K562 (cell line): ENCODE measurements at places on chromosomes 16 and 17.

GRCh38 chr17:50892101-50892776 lies 26.1 kb upstream of the TOB1 start:
- no peak for DNase-seq

GRCh38 chr17:28367641-28368305 lies 2.3 kb downstream of the VTN start:
- DNase-seq = no peak

- DNase-seq = no peak
These were observed 16.9 kb downstream of the EARS2 start for GRCh38 chr16:23539984-23540816.

GRCh38 chr16:57372372-57373116 lies at the start of gene CX3CL1:
Gene CX3CL1, plus strand, starts transcription at chr16:57372490. Its CDS starts 79 bp downstream, at chr16:57372569.
- no peak for DNase-seq

DNA sequence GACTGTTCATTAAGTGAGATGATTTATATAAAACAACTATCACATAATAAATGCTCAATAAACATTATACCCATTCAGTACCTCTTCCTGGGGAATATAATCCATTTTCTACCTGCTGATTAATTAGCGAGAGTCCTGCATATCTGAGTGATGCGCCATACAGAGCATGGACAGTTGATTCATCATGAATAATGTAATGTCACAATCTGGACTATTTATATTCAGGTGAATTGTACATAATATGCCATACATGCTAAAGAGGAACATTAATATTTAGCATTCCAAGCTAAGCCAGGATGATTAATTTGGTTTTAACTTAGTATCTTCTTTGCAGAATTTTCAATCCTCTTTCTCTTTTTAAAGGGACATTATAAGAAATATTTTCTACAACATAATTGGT lies 362.0 kb upstream of the XYLT1 start:
- DNase-seq = no peak

- peak; percentile 81 for DNase-seq
These were observed 33.8 kb downstream of the EPN2 start for GRCh38 chr17:19270704-19271611.

DNA sequence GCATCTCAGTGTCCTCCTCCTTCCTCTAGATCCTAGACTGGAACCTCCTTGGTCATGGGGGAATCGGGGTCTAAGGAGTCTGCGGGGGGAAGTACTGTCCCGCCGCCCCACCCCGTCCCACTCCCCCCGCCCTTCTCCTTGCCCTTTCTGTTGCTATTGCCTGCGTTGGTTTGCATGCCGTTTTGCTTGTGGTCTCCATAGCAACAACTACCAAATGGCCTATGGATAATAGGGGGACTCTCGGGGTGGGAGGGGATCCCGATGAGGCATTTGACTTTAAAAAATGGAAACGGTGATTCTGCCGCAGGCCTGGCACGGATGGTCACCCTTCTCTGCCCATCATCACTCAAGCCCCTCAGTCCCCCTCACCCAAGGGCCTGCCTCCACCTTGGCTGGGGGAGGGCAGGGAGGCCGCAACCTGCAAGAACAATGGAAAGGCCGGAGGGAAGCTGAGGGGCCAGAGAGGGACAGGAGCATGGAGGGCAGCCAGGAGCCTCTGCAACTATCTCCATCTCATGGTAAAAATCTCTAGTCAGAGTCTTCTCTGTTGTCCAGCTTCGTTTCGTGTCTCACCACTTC lies 231.4 kb upstream of the TNRC6C start:
- DNase-seq = no peak

GRCh38 chr17:51907041-51907440 lies 251.5 kb downstream of the CA10 start:
- no peak for DNase-seq

DNA sequence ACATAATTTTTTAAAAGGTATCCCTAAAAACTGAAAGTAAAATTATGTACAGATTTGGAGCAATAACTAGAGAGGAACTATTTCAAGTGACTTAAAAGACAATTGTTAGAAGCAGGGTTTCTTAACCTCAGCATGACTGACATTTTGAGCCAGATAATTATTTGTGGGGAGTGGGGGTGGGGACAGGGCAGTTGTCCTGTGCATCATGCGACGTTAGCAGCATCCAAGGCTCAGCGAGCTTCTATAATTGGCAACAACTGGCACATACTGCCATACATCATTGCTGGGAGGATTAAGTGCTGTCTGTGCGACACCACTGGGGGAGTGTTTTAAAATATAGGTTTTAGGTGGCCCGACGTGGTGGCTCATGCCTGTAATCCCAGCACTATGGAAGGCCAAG lies 27.1 kb downstream of the GABARAPL2 start:
- no peak for DNase-seq

GRCh38 chr16:49462362-49462988 lies 88.9 kb downstream of the C16orf78 start:
- no peak for DNase-seq

DNA sequence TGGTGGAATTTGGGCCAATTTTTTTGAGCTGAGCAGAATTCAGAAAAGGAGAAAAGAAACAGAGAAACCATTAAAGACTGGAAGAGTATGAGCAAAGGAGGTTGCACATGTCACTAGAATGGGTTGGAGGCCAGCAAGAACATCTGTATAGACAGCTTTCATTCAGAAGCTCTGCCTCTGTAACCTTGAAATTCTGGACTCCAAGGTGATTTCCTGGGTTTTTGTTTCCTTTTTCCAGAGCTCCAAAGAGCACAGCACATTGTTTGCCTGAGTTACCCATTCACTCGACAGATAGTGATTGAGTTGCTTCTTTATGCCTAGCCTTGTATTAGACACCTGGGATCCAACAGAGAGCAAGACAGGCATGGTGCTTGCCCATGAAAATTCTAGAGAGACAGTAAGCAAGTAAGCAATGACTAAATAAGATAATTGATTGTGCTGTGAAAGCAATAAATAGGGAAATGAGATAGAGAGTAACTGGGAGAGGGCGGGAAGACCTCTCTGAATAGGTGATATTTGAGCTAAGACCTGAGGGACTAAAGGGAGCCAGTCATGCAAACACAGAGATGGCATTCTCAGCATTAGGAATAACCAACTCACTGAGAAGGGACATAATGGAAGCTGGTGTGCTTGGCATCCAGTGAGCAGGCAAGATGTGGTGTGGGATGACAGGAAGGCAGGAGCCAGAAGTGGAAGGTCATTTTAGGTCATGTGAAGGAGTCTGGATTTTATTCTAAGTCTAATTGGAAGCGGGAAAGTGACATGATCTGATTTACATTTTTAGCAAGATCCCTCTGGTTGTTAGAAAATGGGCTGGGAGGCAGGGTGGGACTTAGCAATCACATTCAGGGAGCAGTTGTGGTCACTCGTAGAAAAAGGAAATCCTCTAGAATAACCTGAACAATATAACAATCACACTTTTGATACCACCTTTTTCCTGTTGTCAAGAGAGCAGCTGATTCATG lies 197.5 kb downstream of the HS3ST3A1 start:
- DNase-seq = no peak

GRCh38 chr17:79272666-79273219 lies 198.1 kb downstream of the ENGASE start:
- no peak for DNase-seq

DNA sequence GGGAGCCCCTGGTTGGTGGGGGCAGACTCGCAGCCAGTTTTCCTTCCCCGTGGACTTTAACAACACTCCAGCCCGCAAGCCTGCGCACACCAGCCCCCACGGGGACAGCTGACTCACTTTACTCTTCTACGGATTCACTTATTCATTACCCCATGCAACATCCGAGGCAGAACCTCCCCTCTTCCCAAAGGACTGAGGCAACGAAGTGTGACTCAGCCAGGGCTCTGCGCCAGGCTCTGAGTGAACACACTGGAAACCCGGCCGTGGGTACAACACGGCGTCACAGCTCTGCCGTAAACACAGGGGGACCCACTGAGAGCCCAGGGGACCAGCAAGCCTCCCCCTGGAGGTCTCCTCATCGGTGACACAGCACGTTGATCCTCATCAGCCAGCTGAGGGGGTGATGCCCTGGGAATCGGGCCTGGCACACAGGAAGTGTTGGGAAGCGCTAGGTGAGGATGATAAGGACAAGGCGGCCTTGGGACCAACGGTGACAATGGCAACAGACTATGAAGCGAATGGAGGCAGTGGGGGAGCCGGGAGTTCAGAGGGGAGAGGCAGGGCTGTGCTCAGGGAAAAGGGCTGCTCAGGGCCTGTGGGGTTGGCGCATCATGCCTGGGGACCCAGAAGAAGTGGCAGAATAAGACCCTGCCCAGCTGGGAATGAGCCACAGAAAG lies 14.6 kb downstream of the COTL1 start:
- DNase-seq = no peak

- no peak for DNase-seq
These were observed 14.2 kb upstream of the MPHOSPH6 start for GRCh38 chr16:82184213-82184612.

DNA sequence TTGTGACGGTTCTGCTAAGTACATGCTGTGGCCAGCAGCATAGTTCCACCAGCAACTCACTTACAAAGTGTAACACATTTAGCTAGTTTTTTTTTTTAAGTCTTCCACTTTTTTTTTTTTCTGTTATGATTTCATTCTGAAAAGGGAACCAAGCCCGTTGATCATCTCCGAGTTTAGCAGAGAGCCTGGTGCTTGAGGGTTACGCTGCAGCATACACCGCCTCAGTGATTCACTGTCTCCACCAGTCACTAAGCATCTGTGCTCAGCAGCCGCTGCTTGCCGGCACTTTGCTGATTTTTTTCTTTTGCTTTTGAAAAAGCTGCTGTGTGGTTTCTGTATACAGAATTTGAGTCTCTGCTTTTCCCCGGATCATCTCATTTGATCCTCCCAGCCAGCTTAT lies 194.5 kb upstream of the CDH13 start:
- DNase-seq = no peak

GRCh38 chr16:82280867-82281266 lies 110.8 kb upstream of the MPHOSPH6 start:
- no peak for DNase-seq

GRCh38 chr16:28923231-28923587 lies 1.8 kb downstream of the RABEP2 start:
- DNase-seq = no peak

- DNase-seq = no peak
These were observed 1.4 kb downstream of the SETD6 start for GRCh38 chr16:58516768-58517107.

- DNase-seq = no peak
These were observed 24.0 kb downstream of the NMRAL1 start for GRCh38 chr16:4450430-4450829.

DNA sequence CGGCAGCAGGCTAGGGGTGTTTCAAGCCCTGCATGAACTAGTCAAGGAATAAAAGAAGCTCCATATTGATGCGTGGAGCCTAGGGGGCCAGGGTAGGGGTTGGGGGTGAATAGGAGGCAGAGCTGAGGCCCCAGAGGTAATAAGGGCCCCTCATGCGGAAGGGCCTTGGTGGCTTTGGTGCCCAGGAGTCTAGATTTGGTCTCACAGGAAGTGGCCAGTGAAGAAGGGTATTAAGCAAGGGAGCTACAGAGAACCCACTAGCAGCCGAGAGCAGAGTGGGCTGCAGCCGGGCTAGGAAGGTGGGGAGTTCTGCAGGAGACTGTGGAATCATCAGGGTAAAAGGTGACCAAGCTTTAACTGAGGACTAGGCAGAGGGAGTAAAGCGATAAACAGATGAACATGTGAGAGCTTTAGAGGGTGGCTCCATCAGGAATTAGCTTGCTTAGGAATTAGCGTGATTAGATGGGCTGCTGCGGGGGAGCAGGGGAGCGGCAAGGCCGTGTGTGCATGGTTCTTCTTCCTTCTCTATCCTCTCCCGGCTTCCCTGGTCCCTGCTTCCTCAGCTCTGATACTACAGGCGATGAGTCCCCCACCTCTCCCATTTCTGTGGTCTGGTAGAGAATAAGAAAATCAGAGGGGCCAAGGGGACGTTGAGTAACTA lies 9.8 kb downstream of the GNGT2 start:
- DNase-seq = no peak

DNA sequence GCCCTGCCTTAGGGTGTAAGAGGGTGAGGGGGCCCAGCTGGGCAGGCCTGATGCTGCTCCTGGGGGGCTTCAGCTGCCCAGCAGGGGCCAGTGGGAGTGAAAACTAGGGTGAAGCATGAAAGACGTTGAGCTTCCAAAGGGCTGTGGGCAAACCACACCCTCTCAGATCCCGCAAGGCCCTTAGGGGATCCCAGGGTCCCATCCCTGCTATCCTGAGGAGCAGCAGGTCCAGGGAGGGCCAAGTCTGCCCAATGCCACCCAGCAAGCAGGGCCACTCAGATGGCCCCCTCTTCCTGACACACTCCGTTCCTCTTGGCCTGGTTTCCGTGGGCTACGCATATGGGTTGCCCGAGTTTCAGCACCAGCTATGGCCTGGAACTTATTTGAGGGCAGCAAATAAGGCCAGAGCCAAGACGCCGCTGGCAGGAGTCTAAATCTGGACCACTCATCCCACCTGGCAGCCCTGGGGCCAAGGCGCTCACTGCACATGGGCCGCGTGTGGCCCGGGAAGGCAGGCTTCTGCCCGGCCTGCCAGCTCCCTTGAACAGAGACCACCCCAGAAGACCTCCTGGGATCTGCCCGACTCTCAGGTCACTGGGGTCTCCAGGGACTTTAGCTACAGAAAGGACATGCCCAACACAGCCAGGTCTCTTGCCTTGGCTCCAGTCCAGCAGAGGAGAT lies 4.2 kb downstream of the ATP2A3 start:
- no peak for DNase-seq

DNA sequence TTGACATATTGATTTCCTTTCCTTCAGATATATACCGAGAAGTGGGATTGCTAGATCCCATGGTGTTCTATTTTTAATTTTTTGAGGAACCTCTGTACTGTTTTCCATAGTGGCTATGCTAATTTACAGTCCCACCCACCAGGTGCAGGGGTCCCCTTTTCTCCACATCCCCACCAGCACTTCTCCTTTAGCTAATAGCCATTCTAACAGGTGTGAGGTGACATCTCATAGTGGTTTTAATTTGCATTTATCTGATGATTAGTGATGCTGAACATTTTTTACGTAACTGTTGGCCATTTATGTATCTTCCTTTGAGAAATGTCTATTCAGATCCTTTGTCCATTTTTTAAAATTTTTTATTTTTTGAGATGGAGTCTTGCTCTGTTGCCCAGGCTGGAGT lies 93.9 kb downstream of the SDR42E1 start:
- DNase-seq = no peak

DNA sequence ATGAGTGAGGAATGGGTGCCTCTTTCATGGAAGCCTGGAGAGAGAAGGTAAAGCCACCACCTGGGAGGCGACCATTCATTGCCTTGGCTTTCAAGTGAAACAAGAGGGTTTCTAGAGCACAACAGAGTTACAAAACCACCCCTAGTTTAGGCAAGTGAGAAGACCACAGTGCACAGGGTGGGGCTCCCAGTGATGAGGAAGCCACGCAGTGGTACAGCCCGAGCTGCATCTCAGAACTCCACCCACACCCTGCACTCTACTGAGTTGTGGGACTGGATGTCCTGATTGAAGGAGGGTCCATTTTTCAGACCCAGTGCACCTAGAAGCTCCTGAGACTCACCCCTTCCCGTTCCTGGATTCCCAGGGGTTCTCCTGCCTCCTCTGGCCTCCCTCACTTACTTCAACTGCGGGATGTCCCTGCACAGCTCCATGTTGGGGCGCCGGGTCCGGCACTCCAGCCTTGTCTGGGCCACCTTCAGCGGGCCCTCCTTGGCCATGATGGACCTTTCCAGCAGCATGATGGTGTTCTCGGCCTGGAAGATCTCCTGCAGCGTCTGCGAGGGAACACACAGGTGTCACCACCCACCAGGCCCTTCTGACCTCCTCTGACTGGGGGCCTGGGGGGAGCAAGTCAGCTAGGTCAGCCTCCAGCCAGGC lies 55.1 kb upstream of the EMP2 start:
- DNase-seq = no peak

- no peak for DNase-seq
These were observed 56.8 kb downstream of the HLF start for GRCh38 chr17:55321427-55322060.
